ENCODE measurements at places on chromosomes 4 and X.

DNA sequence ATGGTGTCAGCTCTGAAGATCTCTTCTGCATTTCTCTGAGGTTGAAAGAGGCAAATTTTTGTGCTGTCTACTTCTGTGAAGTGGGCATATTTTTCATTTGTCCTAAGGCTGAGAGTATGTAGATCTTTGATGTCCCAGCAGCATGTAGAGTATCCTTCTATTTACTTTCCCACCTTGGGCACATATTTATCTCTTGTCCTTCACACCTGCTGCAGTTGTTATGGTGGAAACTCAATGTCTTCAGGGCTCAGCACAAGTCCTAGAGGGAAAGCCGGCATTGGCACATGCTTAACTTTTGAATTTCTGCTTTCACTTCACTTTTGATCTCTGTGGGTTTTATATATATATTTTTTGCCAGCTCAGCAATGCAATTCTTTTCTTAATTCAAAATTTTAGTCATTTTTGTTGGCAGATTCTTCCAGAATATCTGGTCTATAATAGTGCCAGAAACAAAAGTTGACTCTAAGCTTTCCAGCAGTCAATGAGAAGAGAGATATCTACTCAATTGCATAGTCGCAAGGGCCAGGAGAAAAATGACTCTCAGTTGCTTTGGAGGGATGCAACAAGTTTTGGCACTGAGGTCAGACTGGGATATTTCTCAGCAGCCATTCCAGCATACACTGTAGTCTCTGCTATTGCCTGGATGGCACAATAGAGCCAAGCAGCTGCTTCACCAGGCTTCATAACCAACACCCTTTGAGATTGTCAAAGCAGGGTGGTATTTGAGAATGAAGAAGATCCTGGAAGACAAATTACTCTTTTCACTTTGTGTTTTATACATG lies 127.8 kb upstream of the FAT1 start:
- DNase-seq, result no peak

- no peak for DNase-seq
Measured at GRCh38 chr4:80295826-80296225, 29.4 kb downstream of the FGF5 start.

- no peak for DNase-seq
Measured at GRCh38 chr4:77699731-77700210, 94.2 kb downstream of the CXCL13 start.

DNA sequence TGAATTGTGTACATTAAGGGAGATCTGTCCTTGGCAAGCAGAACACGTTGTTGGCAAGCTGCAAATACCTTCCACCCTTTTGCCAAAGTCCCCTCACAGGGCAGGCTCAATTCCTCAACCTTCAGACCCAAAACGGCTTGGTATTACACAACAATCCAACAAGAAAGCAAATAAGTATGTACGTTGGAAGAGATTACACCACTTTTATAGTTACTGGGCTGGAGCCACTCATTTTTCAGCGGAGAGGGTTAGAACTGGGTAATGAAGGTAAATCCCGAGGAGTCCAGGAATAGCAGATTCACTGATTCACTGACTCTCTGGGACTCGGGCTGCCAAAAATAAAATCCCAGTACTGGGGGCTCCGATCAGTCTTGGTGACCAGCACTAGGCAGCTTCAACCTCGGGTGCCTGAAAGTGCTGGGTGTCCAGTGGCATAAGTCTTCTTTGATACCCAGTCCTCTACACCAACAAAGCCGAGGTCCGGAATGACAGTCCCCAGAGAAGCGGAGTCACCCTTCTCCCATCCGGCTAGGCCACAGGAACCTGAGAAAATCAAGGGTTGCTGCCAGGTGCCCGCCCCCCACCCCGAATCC lies 587 bp downstream of the TIMM8A start:
- no peak for DNase-seq

DNA sequence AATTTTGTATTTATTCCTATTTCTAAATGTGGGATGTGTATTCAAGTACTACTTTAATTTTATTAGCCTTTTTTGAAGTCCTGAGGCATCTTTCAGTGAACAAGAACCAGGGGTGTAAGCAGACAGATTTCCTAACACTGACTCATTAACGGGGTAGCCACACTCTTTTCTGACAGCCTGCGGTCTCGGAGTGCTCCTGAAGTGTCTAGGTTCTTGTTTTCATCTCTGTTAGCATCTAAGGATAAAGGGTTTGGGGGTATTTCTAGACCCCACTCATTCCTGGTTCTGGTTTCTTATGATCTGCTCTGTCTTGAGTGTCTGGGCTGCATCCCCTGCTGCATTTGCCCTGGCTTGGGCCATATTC lies 71.9 kb downstream of the GC start:
- DNase-seq, result no peak

DNA sequence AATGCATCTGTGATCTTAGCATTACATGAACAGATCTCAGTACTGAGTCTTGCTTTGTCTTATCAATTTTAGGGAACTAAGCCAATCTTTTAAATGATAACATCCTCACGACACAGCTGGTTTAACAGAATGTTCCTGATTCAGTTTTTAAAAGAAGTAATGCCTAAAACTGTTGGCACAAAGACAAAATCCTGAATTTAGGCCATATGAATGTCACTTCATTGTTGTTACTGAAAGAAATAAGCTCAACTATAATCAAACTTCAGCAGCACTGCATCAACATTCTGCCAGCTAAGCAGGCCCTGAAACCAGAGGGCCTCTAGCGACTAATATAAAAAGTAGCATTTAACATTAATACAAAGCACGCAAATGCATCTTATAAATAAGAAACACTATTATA lies 130.6 kb downstream of the FRYL start:
- DNase-seq, result no peak

GRCh38 chr4:175443547-175443946 lies 368.5 kb downstream of the GPM6A start:
- no peak for DNase-seq

GRCh38 chr4:27234306-27234899 lies 373.8 kb downstream of the STIM2 start:
- no peak for DNase-seq

DNA sequence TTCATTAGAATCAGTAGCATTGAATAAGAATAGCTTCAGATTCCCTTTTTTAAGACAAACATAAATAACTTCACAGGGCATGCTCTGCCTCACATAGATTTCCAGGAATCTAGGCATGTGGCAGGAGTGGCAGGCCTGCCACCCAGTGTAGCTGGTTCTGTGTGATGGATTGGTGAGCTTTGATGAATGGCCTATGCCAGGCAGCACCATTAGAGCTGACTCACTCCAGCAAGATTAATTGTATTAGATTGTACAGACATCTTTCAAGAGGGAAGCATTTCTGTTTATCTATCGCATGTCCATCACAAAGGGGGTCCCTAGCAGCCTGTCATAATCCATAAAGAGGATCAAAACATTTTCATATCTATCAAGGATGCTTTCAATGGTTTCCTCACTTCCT lies 71.9 kb downstream of the NAA11 start:
- no peak for DNase-seq

DNA sequence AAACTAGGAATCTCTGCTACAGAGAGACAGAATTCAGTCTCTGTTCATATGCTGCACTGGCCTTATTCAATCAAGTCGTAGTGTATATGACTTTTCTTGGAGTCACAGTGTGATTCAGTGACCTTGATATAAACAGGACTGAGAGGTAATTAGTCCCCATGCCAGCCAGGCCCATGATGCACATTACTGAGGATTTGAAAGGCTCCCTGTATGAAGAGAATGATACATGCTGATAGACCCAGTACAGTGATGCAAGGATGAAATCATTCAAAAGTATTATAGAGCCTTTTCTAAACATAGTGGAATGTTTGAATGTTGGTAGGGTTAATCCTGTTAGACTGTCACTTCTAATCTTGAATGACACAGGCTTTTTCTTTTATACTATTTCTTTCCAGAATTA lies 34.1 kb downstream of the ANXA3 start:
- DNase-seq, result no peak

GRCh38 chr4:127875791-127876190 lies 4.9 kb upstream of the PLK4 start:
- no peak for DNase-seq

- DNase-seq, result no peak
Measured at GRCh38 chrX:109635146-109635545, 10.2 kb upstream of the KCNE5 start.

DNA sequence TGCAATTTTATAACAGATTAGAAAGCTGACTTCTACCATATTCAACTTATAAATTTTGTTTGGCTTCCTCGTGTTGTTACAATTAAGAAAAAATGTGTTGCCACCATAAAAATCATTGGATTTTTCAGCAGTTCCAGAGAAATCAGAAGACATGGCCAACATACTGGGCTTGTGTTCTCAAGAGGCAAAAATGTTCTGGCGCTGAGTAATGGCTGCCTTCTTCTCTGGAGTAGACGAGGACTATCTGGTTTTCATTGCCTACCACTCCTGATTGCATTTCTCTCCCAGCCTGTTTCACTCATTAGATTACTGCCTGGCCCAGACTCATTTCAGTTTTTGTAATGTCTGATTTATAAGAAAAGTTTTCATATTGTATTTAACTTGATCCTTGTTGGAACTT lies 122.3 kb downstream of the ARHGAP10 start:
- no peak for DNase-seq

- no peak for DNase-seq
Measured at GRCh38 chr4:156241896-156242295, 288.2 kb upstream of the CTSO start.

DNA sequence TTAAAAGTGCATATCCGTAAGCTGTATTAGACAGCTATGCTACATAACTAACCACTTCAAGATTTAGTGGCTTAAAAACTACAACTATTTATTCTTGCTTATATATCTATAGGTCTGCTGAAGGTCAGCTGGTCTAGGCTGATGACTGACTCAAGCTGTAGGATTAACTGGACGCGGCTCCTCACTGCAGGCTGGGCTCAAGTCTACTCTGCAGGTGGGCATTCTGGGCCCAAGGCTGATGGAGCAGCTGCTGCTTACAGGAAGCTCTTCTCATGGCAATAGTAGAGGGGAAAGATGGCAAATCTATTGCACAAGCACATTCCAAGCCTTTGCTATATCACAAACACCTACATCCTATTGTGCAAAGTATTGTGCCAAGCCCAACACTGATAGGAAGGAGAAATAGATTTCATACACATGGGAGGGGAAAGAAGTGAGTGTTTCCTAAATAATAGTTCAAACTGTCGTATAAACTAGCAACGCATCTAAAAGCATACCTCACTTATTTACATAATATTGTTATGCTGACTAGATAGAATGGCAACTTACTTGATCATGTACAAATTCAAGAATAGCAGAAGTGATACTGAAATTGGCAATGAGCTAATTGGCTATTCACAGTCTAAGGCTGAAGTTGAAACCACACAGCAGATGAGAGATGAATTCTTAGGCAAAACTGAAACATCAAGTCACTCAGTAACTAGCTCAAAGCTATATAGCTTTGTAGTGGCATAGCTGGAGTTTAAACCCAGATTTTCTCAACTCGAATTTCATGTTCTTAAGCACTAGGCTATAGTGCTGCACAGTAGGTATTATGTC lies 263.8 kb downstream of the NKX6-1 start:
- DNase-seq, result no peak

DNA sequence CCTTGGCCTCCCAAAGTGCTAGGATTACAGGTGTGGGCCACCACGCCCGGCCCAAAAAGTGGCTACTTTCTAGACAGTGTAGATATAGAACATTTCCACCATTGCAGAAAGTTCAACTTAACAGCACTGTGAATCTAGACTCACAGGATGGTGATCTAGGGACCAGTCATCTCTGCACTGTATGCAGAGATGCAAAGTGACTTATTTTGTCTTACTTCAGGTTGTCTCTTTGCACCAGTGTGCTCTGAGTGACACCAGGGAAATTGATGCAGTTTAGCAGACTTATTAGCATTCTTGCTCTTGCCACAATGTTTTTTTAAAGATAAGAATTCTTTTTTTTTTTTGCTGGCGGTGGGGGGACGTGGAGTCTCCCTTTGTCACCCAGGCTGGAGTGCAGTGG lies 12.8 kb upstream of the FOXO4 start:
- DNase-seq, result no peak

DNA sequence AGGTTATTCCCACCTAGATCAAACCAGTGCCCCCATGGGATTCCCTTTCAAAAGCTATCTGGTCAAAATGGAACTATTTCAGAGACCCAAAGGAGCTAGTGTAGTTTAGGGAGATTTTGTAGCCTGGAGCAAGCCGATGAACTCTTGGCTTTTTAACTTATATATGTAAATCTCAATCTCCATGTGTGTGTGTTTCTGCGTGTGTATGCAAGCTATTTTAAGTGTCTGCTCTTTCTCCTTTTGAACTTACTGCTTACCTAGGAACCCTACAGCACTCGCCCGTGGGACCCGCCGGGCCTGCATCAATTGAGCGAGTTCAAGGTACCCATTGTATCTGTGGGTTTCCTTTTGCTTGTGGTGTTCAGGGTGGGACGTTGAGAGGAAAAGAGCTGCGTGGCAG lies 10.4 kb downstream of the CSTF2 start:
- no peak for DNase-seq

- no peak for DNase-seq
Measured at GRCh38 chr4:164716901-164717300, 37.0 kb upstream of the SMIM31 start.

DNA sequence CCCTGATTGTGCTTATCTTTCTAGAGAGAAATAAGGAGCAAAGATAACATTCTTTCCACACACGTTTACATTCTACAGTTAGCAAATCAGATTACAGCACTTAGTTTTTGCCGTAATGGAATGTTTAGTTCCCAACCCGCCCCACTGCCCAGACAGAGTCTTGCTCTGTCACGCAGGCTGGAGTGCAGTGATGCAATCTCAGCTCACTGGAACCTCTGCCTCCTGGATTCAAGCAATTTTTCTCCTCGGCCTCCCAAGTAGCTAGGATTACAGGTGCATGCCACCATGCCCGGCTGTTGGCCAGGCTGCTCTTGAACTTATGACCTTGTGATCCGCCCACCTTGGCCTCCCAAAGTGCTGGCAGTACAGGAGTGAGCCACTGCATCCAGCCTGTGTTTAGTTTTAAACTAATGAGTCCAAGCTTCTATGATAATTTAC lies 8.4 kb upstream of the PRPS1 start:
- no peak for DNase-seq

DNA sequence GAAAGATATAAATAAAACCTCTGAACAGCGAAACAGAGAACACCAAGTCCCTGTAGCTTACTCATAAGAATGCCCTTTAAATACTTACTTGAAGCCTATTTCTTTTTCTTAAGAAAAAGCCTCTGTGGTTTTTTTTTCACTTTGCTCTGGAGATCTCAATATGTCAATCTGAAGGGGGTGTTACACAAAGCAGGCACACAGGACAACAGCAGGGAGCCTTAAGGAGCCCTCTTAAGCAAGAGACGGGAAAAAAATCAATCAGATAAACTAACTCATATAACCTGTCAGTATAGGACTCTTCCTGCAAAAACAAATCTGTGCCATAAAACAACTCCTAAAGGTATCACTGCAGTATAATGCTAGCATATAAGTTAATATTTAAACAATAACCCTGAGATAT lies 611.1 kb upstream of the ATOH1 start:
- DNase-seq, result no peak

GRCh38 chr4:125392694-125393093 lies 77.9 kb downstream of the FAT4 start:
- no peak for DNase-seq

GRCh38 chr4:132297346-132297745 lies 851.7 kb upstream of the PCDH10 start:
- DNase-seq, result no peak

Measured in stimulated activated CD4-positive, alpha-beta T cell treated with anti-CD3 and anti-CD28 coated beads, Interleukin-1b, Interleukin-23, amount 100 ng/mL, for 24 hours (primary cell).